ENCODE measurements at places on chromosomes 5 and 9. TPM values are rescaled to one million over a fixed set of nuclear protein-coding genes. Genes with fewer than 3 reads are reported as not detected.

The LCN9 gene
- total RNA-seq, result 0.68 TPM

The LCN6 gene
- total RNA-seq, result 19.1 TPM

DNA sequence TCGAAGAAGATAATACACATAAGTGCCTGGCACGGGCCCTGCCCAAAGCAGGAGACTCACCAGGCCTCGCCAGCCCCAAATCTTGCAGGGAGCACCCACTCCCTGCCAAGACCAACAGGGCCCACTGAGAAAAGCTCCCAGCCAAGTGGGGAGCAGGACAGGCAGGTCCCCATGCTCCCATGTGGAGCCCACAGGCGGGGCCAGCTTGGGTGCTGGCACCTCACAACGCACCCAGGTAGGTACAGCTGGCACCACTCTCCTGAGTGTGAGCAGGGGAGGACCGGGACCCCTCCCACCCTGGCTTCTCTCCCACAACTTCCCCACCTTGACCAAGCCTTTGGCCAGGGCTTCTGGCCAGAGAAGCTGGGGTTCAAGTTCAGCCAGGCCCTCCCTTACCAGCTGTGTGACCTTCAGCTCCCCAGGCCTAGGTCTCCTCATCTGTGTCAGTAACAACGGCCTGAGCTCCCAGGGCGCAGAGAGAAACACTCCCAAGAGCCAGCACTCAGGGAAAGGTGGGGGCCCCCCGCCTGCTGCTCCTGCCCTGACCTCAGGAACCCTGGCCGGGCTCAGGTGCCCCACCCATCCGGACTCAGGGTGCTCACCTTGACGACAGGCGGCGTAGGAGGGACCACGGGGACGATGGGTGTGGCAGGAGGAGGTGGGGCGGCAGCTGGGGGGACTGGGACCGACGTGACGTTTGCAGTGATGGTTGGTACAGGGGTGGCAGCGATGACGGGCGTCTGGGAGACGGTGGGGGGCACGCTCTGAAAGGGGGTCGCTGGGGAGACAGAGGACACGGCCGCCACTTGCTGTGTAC, 17.8 kb downstream of the BRD3 start:
- H3K27me3 ChIP-seq, result no peaks in the 10 kb centered on the region
- peaks cover 15% of the 10 kb centered on the region for H3K4me1 ChIP-seq
- H3K4me3 ChIP-seq, result no peak overlapping the region
- no peaks in the 10 kb centered on the region for H3K36me3 ChIP-seq
- DNase-seq, result no peak
- H3K27ac ChIP-seq, result no peak overlapping the region

DNA sequence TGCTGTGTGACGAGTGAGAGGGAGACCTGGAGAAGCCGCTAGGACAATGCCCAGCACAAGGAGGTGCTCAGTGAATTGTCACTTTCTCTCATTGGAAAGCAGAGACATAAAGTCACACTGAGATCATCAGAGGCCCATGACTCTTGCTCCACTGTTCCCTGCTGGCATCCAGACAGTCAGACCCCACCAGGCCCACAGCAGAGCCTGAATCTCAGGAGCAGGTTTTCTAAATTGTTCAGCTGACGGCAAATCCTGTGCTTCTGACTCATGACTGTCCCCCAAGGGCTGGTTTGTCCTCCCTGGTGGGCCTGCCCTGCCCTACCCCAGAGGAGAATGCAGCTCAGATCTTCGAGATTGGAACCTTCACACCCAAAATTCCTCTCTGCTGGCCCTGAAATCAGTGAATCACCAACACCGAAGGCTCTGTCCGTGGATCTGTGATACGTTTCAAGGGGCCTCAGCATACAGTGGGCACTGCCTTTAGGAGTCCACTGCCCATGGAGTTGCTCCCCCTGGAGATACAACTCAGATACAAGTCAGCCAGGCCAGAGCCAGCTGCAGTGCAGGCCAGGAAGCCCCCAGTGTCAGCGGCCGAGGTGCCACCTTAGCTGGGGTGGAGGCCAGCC, 2.7 kb downstream of the PTGES start:
- DNase-seq, result no peak
- no peaks in the 10 kb centered on the region for H3K27me3 ChIP-seq
- no peaks in the 10 kb centered on the region for H3K36me3 ChIP-seq
- no peak overlapping the region for H3K27ac ChIP-seq
- no peak overlapping the region for H3K4me3 ChIP-seq

DNA sequence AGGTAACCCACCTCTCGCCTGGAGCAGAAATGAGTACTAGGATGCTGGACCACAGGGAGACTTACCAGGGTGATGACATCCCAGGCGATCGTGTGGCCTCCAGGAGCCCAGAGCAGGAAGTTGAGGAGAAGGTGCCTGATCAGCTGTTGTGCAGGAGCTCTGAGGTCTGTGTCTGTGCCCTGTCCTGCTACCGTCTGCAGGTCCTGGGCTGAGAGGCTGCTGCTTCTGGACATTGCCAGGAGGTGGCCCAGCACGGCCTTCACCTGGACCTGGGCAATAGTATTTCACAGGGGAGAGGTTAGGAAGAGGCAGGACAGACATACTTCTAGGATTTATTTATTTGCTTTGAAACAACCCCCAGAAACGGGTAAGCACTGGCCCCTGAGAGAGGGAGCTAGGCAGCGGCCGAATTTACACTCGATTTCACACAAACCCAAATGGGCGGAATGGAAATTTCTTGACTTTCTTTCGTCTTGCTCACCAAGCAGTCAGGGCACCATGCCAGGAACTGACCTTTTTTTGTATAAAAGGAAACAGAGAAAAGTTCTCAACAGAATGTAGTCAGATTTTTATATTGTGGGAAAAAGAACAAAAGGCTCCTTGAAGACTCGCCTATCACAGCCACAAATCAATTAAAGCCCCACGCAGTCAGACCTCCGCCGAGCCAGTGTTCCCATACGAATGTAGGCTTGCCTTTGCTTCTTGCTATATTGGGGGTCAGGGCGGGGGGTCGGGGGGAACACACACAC, 210.3 kb downstream of the FANCC start:
- no peaks in the 10 kb centered on the region for H3K27me3 ChIP-seq
- no peak overlapping the region for H3K4me3 ChIP-seq
- H3K36me3 ChIP-seq, result no peaks in the 10 kb centered on the region
- H3K27ac ChIP-seq, result peak overlapping the region; percentile 67
- peaks cover 6% of the 10 kb centered on the region for H3K4me1 ChIP-seq

The BAG1 gene
- 147 TPM for total RNA-seq

The SEMA5A gene
- 3.4 TPM for total RNA-seq

The DBH gene
- 0.06 TPM for total RNA-seq

The PCDHA1 gene
- 2.6 TPM for total RNA-seq

DNA sequence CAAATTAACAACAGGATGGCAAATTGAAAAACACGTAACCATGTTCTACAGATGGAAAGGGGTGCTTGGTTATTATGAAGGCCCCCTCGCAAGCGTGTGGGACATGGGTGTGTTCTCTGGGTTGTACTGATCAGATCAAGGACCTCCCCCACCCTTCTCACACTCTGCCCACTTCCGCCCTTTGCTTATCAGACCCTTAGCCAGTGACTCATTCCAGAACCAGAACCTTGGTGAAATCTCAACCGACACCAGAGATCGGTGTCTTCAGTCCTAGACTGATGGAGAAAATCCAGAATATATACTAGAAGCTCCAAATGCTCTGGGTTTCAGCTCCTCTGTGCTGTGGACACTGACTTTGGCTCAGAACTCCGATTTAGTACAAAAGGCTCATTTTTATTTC, 64.9 kb downstream of the PTTG1 start:
- H3K4me3 ChIP-seq, result no peak overlapping the region
- no peaks in the 10 kb centered on the region for H3K4me1 ChIP-seq
- no peaks in the 10 kb centered on the region for H3K27me3 ChIP-seq
- H3K36me3 ChIP-seq, result no peaks in the 10 kb centered on the region
- no peak overlapping the region for H3K27ac ChIP-seq

DNA sequence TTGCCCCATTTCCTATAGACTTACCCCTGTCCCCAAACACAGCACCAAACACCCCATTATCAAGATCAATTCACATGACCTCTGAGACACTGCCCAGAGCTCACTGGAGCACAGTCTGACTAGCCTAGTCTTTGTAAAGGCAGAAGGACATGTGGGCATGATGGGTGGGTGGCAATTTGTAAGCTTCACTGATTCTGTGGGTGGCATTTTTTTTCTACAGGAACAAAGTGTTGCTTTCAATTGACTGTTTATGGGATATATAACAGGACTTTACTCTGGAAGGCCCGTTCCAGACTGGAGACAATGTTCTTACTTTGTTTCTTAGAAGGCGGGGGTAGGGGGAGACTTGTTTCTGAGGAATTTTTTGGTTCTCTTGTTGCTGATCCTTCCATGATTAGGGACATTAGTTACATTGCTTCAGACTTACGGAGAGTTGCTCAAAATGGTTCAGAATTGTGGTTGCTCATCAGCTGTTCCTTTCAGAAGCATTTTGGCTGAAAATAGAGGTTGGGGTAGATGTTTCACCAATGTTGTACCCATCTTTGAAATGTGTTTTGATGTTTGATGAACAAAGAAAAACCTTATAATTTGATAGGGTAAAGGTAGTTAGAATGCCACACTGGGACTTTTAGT, 20.2 kb downstream of the NNT start:
- no peaks in the 10 kb centered on the region for H3K27me3 ChIP-seq
- DNase-seq, result peak; percentile 69
- H3K36me3 ChIP-seq, result no peaks in the 10 kb centered on the region
- H3K4me3 ChIP-seq, result no peak overlapping the region
- no peaks in the 10 kb centered on the region for H3K4me1 ChIP-seq

DNA sequence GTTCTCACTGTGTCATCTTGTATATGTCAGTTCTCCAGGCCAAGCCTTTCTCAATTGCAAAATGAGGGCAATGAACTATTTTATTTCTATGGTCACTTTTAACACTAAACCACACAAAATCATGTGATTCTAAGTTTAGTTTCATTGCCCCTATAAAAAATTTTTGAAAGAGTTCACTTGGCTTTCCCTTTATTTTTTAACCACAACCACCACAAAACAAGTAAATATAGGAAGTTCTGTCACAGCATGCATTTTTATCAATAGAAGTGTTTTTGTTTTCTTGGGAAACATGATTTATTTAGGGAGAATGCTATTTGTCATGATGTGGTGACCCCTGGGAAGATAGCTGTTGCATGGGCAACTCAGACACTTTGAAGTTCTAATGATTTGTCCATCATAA, 169.1 kb downstream of the CSNK1G3 start:
- H3K4me1 ChIP-seq, result no peaks in the 10 kb centered on the region
- no peaks in the 10 kb centered on the region for H3K36me3 ChIP-seq
- H3K27me3 ChIP-seq, result no peaks in the 10 kb centered on the region
- no peak overlapping the region for H3K27ac ChIP-seq

The IFNE gene
- total RNA-seq, result 0.47 TPM

GRCh38 chr5:118777189-118777736, 211.1 kb downstream of the DTWD2 start:
- no peaks in the 10 kb centered on the region for H3K36me3 ChIP-seq
- DNase-seq, result no peak
- H3K27ac ChIP-seq, result no peak overlapping the region
- H3K4me1 ChIP-seq, result no peaks in the 10 kb centered on the region
- no peak overlapping the region for H3K4me3 ChIP-seq

GRCh38 chr9:5629312-5630080, 589 bp downstream of the RIC1 start:
- H3K4me3 ChIP-seq, result peak overlapping the region; percentile 98
- peak; percentile 56 for DNase-seq

DNA sequence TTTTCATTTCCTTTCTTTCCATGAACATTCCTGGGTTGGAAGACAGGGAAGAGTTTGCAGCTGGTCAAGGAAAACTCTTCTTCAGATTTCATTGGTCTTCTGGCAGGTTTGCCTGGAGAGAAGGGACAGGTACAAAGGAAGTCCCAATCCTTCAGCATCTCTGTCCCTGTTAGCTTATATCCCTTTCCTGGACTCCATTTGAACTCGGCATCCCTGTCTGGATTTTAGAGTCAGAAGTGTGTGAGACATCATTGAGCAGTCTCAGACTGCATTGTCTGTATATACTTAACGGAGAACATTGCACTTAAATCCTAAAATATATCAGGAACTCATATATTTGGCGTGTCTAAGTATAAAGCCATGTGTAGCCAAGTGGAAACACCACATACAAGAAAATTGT, 54.9 kb downstream of the ADGRV1 start:
- no peak for DNase-seq
- H3K27me3 ChIP-seq, result no peaks in the 10 kb centered on the region
- no peaks in the 10 kb centered on the region for H3K4me1 ChIP-seq
- no peaks in the 10 kb centered on the region for H3K36me3 ChIP-seq
- no peak overlapping the region for H3K4me3 ChIP-seq

DNA sequence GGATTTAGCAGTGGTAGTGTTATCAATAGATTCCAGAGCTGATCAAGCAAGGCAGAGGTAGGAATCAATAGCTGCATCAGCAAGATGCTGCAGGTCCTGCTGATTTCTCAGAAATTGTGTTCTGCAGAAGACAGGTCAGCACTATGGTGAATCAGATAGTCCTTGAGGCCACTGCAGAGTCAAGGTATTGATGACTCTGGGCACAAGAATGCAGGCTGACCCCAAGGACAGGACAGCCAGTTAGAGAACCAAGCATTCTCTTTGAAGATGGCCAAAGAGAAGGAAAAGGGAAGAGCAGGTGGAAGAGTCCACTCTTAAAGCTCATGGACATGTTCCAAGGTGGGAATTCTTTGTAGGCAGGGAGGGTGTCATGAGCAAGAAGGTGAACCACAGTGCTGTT, 28.0 kb downstream of the PRUNE2 start:
- H3K27ac ChIP-seq, result no peak overlapping the region
- H3K4me3 ChIP-seq, result no peak overlapping the region
- H3K4me1 ChIP-seq, result no peaks in the 10 kb centered on the region
- H3K36me3 ChIP-seq, result no peaks in the 10 kb centered on the region
- no peak for DNase-seq
- H3K27me3 ChIP-seq, result no peaks in the 10 kb centered on the region

DNA sequence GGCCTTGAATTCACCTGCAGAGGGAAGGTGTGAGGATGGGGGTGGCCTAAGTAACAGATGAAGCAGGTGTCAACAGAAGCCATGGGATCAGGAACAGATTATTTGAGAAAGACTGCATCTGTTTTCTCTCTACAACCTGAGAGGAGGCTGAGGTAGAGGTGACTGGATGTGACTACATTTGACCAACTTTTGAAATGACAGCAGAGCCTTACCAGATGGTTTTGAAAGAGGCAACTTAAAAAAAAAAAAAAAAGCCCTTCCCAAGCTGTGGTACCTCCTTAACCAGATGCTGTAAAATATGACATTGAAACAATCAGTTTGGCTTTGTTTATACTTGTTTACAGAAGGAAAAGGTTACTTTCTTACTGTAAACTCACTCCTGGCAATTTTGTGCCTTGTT, 108.6 kb downstream of the TRIO start:
- no peaks in the 10 kb centered on the region for H3K27me3 ChIP-seq
- DNase-seq, result no peak
- H3K27ac ChIP-seq, result no peak overlapping the region
- no peak overlapping the region for H3K4me3 ChIP-seq
- no peaks in the 10 kb centered on the region for H3K36me3 ChIP-seq

GRCh38 chr5:143870871-143871632, 59.1 kb downstream of the HMHB1 start:
- H3K4me3 ChIP-seq, result no peak overlapping the region
- H3K27ac ChIP-seq, result no peak overlapping the region
- H3K36me3 ChIP-seq, result no peaks in the 10 kb centered on the region

The INSL6 gene
- 45.4 TPM for total RNA-seq

DNA sequence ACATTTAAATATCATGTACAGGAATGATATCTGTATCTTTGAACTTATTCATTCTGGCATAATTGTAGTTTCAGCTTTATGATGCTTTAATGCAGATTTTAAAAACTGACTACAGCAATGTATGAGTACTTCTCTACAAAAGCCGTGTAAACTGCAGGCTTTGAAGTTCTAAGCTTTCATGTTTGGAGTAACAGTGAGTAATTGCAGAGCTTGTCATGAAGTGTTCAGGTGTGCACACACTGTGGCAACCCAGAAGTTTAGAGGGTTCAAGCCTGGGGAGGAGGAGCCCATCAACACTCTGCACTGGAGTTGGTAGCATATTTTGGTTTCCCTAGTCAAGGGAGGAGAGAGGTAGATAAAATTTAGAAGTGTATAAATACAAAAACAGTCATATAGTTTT, 130.9 kb downstream of the CD180 start:
- no peaks in the 10 kb centered on the region for H3K27me3 ChIP-seq
- DNase-seq, result no peak
- no peaks in the 10 kb centered on the region for H3K4me1 ChIP-seq

The ARL14EPL gene
- not detected for total RNA-seq

All from testis (tissue), 5 donors.